GM13977 (cell line): ENCODE measurements at places on chromosomes 3 and 15.

GRCh38 chr15:33370623-33371020, 59.9 kb downstream of the RYR3 start:
- no peak for DNase-seq

DNA sequence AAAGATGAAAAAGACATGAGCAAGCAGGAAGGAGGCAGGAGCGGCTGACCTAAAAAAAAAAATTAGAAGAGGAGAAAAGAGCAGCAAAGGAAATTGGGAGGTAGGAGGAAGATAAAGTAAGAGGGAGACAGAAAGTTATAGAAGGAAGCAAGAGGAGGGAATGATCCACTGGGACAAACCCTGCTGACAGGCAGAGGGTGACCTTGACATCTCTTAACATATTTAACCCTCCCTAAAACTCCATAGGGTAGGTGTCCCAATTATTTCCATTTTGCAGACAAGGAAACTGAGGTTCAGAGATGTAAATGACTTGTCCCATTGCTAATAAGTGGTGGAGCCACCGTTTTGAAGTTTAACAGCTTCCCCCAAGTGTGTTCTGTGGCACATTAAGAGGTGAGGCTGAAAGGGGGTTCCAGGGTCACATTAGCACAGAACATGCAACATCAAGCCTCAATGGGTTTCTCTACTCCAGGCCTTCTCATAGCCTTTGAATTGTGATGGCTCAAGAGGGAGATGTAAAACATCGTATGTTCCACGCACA, 37.4 kb upstream of the PRICKLE2 start:
- no peak for DNase-seq

DNA sequence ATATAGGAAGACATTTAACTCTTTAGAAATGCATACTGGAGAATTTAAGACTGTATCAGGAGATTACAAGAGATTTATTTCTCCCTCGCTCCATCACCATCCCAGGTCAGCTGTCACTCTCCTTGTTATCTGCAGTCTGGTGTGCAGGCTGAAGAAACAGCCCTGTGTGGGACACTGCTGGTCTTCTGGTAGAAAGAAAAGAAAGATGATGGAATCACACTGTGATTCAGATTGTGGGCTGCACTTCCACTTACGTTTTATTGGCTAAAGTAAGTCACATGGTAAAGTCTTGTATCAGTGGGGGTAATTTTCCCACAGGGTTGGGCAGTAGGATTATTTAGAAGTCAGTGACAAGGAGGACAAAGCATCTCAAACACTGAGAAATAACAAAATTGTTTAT, 18.1 kb upstream of the ATP1B3 start:
- no peak for DNase-seq

DNA sequence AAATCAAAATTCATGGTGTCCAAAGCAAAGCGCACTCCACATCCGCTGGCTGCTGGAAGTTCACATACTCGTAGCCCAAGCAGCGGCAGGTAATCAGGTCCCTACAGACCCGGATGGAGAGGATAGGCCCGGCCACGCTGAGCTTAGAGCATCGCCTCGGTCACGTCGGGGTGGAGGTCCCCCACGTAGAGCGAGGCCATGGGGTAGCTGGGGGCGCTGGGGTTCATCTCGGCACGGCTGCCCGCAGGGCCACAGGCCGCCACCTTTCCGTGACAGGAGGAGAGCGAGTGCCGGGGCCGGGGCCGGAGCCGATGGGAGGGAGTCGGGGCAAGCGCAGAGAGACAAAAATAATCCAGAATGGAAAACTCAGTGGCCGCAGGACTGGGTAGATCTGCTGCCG, 16.1 kb upstream of the STRIT1 start:
- no peak for DNase-seq

DNA sequence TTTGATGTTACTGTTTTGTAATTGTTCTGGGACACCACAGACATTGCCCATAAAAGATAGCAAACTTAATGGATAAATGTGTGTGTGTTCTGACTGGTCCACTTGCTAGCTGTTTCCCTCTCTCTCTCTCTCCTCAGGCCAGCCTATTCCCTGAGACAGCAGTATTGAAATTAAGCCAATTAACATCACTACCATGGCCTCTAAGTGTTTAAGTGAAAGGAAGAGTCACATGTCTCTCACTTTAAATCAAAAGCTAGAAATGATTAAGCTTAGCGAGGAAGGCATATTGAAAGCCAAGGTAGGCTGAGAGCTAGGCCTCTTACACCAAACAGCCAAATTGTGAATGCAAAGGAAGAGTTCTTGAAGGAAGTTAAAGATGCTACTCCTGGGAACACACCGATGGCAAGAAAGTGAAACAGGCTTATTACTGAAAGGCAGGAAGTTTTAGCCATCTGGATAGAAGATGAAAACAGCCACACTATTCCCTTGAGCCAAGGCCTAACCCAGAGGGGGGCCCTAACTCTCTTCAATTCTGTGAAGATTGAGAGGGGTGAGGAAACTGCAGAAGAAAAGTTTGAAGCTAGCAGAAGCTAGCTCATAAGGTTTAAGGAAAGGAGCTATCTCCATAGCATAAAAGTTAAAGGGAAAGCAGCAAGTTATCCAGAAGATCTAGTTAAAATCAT, 295.1 kb downstream of the CHST2 start:
- DNase-seq = no peak

DNA sequence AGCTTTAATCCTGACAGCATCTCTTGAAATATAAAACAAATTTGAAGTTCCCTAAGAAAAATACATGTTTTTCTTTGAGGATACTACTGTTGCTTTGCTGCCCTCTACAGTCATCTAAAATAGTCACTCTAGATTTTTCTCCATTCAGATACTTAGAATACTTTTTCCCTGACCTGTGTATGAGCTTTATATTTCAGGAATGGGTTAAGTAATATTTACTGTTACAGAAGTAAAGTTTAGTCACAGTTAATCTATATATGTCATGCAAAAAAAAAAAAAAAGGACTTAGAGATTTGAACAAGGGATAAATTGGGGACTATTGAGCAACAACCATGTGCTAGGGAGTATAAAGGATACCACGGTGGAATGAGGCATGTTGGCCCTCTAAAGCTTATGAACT, 8.8 kb downstream of the NECTIN3 start:
- DNase-seq = no peak

- peak; percentile 88 for DNase-seq
Measured at GRCh38 chr15:76059320-76060117, at the start of gene TMEM266. Gene TMEM266, plus strand, starts transcription at chr15:76059985. Its CDS starts 74,279 bp downstream, at chr15:76134264.

- no peak for DNase-seq
Measured at GRCh38 chr3:52175416-52176179, 21.4 kb upstream of the POC1A start.

- no peak for DNase-seq
Measured at GRCh38 chr15:89999676-90000185, 1.4 kb upstream of the ZNF710 start.

GRCh38 chr3:41195946-41196345, 3.4 kb upstream of the CTNNB1 start:
- no peak for DNase-seq

DNA sequence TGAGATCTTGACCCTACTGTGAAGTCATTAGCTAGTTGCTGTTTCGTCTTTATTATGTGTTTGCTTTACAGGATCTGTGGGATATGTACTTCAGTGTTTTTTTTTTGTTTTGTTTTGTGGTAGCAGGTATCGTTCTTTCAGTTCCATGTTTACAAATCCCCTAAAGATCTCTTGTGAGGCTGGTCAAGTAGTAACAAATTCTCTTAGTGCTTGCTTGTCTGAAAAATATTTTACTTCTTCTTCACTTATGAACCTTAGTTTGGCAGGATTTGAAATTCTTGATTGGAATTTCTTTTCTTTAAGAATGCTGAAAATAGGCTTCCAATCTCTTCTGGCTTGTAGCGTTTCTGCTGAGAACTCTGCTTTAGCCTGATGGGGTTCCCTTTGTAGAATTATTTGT, 235.8 kb upstream of the ALCAM start:
- no peak for DNase-seq

DNA sequence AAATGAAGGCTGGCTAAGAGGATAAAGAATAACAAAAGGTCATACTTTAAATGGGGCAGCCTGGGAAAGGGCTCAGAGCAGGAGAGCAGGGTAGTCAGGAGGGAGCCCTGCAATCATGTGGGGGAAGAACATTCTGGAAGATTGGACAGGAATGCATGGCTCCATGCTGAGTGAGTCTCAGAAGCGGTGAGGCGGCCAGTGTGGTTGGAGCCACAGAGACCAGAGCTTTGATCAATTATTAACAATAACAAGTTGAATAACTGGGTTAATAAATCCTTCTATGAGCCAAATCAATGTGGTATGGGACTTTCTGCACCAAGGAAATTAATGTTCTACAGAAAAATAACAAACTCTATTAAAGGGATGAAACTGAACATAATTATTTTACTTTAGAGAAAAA, 57.9 kb upstream of the DCUN1D1 start:
- DNase-seq = no peak

- no peak for DNase-seq
Measured at GRCh38 chr15:96535148-96535547, 204.6 kb downstream of the NR2F2 start.
